ENCODE measurements at places on chromosomes 13 and 19.

DNA sequence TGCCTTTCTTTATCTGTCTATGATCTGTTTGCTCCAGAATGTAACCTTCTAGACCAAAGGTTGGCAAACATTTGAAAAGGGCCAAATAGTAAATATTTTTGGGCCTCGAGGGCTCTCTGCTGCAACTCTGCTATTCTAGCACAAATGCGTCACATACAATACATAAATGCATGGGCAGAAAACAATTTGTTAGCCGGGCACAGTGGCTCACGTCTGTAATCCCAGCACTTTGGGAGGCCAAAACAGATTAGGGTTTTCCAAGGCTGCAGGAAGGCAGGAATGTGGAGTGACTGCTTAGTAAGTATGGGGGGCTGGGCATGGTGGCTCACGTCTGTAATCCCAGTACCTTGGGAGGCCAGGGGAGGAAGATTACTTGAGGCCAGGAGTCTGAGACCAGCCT lies 21.9 kb upstream of the EVI5L start:
- no peak for DNase-seq

GRCh38 chr19:658916-659839 lies 3.8 kb downstream of the RNF126 start:
- DNase-seq: no peak

- DNase-seq: no peak
Observed at GRCh38 chr19:52786078-52786463, 520 bp downstream of the ZNF600 start.

DNA sequence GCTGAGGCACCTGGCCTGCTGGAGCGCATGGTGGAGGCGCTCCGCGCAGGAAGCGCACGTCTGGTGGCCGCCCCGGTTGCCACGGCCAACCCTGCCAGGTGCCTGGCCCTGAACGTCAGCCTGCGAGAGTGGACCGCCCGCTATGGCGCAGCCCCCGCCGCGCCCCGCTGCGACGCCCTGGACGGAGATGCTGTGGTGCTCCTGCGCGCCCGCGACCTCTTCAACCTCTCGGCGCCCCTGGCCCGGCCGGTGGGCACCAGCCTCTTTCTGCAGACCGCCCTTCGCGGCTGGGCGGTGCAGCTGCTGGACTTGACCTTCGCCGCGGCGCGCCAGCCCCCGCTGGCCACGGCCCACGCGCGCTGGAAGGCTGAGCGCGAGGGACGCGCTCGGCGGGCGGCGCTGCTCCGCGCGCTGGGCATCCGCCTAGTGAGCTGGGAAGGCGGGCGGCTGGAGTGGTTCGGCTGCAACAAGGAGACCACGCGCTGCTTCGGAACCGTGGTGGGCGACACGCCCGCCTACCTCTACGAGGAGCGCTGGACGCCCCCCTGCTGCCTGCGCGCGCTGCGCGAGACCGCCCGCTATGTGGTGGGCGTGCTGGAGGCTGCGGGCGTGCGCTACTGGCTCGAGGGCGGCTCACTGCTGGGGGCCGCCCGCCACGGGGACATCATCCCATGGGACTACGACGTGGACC lies 9.7 kb upstream of the STRN4 start:
- no peak for DNase-seq

DNA sequence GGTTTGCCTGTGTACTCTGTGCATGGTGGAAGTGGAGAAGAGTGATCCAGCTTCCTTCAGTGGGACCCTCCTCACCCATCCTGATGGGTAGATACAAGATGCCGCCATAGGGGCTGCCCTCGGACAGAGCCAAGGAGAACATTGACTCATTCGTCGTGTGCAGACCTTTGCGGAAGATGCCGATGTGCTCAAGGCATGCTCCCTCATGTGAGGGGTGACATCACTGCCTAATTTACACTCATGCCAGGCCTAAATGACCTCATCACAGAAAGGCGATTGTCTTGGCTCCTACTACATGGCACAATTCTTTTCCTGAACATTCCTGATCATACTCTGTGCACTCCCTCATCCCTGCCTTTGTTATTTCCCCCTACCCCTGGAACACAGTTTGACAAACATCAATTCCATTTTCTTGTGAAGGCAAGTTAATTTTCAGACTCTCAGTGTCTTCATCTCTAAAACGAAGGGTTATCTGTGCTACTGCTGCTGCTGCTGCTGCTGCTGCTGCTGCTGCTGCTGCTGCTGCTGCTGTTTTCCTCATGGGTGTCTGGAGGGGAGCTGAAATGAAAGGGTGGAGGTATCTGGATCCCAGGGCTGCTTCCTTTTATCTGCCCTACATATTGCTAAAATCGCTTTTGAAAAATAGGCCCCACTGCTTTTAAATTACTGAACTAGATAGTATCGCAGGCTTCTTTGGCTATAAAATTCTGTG lies 146.5 kb upstream of the ARGLU1 start:
- DNase-seq: no peak

DNA sequence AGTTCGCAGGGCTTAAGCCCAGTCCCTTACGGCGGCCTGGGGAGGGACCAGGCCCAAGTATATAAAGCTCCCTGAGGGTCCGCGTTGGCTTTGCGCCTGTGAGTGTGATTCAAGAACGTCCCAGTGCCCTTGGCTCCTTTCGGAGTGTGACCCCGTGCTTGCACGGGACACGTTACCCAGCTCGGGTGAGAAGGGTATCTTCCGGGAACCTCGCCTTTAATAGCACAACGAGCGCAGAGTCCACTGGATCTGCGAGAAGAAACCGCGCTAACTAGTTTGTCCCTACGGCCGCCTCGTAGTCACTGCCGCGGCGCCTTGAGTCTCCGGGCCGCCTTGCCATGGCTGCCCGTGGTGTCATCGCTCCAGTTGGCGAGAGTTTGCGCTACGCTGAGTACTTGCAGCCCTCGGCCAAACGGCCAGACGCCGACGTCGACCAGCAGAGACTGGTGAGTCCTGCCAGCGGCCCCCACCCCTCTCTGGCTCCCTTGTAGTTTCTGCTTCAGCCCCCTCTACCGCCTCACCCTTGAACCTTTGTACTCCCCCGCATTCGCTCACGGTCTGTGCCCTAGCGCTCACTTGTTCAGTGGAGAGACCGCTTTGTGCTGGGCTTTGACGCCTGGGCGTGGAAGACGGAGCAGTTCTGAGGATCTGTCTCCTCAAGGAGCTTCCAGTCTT lies at the start of gene DNAJC15:
Gene DNAJC15, plus strand, starts transcription at position 298 of the 675 bp plus-strand sequence. Its CDS starts 41 bp downstream, at position 339.
- DNase-seq: no peak

DNA sequence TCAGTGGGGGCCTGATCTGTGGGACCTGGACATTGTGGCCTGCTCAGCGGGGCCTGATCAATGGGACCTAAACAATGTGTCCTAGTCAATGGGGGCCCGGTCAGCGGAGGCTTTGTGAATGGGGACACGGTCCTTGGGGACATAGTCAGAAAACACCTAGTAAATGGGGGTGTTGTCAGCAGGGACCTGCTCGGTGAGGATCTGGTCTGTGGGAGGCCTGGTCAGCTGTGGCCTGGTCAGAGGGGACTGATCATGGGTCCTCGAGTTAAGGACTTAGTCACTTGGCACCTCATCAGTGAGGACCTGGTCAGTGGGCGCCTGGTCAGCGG lies 44.5 kb upstream of the TPM4 start:
- no peak for DNase-seq

DNA sequence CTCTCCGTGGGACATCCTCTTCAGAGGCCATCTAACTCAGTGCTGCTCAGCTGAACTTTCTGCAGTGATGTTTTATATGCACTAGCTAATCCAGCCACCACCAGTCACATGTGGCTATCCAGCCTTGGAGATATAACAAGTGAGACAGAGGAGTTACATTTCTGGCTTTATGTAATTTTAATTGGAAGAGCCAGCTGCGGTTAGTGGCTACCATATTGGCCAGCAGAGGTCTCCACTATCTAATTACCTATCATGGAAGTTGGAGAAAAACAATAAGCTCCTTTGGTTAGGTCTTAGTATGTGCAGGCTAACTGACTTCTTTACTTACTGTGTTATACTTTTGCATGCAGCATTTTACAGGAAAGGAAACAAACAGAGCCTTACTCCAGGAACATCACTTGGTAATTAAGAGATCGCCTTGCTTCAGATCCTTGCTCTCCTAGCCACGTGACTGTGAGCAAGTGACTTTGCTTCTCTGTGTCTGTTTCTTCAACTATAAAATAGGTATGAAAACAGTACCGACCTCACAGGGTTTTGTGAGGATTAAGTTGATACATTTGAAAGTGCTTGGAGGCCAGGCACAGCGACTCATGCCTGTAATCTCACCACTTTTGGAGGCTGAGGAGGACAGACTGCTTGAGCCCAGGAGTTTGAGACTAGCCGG lies 1.6 kb upstream of the KLK10 start:
- DNase-seq: no peak
